Stimulated activated CD4-positive, alpha-beta T cell treated with anti-CD3 and anti-CD28 coated beads, Interleukin-15, amount 100 ng/mL, for 1 hour (primary cell): ENCODE measurements at places on chromosomes 2 and 18.

DNA sequence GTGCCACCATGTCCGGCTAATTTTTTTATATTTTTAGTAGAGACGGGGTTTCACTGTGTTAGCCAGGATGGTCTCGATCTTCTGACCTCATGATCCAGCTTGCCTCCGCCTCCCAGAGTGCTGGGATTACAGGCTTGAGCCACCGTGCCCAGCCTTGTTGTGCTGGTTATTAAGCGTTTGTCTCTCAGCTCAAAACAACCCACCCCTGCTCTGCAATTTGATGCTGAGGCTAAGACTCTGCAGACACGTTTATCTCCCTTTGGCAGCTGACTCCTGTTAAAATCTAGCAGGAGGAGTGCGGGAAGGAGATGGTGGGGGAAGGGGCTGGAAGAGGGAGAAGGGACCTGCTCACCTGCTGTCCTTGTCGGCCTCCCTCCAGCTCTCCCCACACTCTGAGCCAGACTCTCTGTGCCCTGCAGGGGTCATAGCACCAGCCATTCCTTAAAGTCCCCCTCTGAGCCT, 29.9 kb upstream of the IMPA2 start:
- no peak for DNase-seq

GRCh38 chr18:13477147-13477683, 249.1 kb downstream of the FAM210A start:
- DNase-seq = no peak

GRCh38 chr2:102470168-102470567, 2.9 kb upstream of the SLC9A4 start:
- no peak for DNase-seq

GRCh38 chr2:9268301-9269080, 61.9 kb downstream of the ASAP2 start:
- no peak for DNase-seq

- no peak for DNase-seq
These were observed 68.8 kb upstream of the CD28 start for GRCh38 chr2:203637471-203638167.

- no peak for DNase-seq
These were observed 141.9 kb upstream of the LGALSL start for GRCh38 chr2:64311948-64312621.
